Midbrain (tissue), 1 donor: ENCODE measurements at places on chromosomes 16 and 17.
A peak's percentile ranks its signal among the peaks of the same experiment; 100 is the strongest.

GRCh38 chr17:44940317-44940716 lies 7.3 kb downstream of the KIF18B start:
- DNase-seq: no peak

- no peak for DNase-seq
These were observed 17.0 kb upstream of the RAB11FIP4 start for GRCh38 chr17:31374503-31374902.

DNA sequence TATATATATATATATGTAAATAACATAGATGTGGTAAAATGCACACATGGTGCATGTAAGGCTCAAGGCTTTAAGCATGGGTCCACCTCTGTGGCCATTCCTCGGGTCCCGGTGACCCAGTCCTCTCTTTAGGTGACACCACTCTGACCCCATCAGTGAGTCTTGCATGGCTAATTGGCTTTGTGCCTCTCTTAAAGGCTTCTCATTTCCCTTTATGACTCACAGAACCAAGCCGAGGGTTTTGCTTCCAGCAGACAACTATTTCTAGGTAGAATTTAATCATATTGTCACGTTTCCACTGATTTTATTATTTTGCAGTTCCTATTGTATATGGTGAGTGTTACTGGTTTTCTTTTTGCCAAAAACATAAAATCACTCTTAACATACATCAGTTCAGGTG lies 59.7 kb downstream of the PLCG2 start:
- no peak for DNase-seq

DNA sequence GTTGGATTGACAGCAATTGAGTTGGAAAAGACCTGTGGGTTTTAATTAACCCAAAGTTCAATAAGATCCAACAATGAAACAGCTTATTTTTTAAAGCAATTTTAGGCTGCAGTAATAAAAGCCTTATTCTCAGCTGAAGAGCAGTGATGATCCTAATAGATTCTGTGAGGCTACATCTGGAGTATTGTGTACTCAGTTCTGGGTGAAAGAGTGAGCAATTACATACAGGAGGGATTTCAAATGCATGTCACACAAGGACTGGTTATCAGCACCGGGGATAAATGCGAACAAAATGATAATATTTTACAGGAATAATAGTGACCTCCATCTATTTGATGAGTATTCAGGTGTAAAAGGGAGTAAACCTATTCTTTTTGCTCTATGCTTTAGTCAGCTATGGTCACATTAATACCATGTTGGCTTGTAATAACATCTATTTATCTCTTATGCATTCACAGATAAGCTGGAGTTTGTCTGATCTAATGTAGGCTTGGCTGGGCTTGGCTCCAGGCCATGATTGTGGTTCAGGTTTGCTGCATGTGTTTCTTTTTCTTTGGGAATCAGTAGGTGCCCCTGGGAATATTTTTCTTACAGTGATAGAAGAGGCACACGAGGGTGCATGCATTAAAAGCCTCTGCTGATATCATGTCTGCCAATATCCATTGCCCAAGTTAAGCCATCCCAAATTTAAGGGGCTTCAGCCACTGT lies 22.2 kb upstream of the TOX3 start:
- no peak for DNase-seq

GRCh38 chr17:31494259-31495021 lies 103.0 kb downstream of the RAB11FIP4 start:
- no peak for DNase-seq

- DNase-seq: no peak
These were observed 30.3 kb upstream of the ZNF750 start for GRCh38 chr17:82870091-82870491.

GRCh38 chr17:6254036-6254435 lies 180.9 kb downstream of the AIPL1 start:
- DNase-seq: no peak

GRCh38 chr16:12211870-12212690 lies 235.5 kb downstream of the SNX29 start:
- DNase-seq: no peak

- no peak for DNase-seq
These were observed 55.0 kb downstream of the STX8 start for GRCh38 chr17:9520649-9521048.

GRCh38 chr17:74394977-74395376 lies 27.7 kb downstream of the GPR142 start:
- DNase-seq: no peak

- no peak for DNase-seq
These were observed 26.0 kb downstream of the PLD6 start for GRCh38 chr17:17180141-17180603.

DNA sequence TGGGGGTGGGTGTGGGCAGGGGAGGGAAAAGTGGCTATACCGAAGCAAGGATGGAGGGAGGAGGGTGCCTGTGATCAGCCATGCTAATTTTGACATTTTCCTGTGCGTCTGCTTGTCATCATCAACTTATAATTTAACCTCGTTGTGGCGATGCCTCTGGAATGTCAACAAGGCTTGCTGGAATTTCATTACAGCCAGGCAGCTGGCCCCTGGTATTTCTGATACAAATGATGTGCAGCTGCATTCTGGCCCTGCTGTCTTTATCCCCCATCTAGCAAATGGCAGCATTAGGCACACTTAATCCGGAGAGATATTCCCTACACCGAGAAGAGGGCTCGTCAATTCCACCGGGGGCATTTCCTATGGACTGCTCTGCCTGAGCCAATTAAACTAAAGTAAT lies 278.3 kb upstream of the CCL2 start:
- no peak for DNase-seq

DNA sequence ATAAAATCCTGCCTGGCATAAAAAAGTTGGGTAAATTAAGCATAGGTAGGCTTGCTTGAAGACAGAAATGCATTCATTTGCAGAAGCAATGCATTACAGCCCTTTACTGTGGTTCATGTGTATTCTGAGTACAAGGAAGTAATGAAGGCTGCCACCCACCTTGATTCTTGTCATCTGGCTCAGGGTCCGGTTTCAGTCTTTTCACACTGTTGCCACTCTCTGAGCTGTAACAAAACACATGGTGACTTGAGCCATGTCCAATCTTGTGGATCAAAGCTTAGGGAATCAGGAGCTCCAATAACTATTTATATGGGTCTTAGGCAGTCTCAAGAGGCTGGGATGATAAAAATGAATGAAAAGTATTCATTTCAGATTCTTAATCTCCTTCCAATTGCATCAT lies 22.0 kb downstream of the PSME3IP1 start:
- no peak for DNase-seq

DNA sequence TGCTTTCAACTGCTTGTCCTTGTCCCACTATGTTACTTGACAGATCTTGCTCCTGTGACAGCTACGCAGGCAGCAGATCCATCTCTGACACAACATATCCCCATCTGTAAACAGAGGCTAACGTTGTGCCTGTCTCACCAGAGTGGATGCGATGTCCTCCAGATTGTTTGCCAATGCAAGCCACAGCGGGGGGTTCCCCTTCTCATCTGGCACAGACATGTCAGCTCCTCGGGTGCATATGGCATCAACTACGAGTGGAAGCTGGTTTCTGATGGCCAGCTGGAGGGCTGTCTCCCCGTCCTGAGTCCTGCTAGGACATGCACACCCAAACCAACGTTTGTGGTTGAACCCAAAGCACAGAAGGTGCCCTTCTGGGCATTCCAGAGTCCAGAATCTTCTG lies 39.0 kb downstream of the CYB5D2 start:
- DNase-seq: no peak

- no peak for DNase-seq
These were observed 5.4 kb downstream of the HIC1 start for GRCh38 chr17:2060385-2060658.

DNA sequence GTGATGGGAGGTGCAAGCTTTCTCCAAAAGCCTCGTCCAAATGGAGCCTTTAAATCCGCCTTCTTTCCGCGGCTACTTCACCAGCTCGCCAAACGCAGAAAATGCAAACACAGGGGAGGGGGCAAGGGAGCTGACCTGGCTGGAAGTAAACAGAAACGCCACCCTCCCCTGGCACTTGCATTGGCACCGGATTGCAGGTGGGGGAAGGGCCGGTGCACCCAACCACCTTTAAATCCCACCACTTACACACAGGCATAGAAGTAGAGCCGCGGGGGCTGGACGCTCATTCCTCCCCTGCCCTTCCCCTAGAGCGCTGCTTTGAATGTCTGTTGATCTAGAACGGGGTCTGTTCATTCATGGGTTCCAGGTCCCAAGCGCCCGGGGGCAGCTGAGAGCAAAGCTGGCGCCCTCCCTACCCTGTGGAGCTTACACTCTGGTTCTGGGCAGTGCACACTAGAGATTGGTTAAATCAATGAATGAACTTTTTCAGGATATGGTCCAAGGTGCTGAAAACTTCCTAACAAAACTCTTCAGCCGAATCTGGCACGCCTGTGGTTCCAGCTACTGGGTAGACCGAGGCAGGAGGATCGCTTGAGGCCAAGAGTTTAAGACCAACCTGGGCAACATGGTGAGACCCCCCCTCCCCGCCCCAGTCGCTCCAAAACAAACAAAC lies 920 bp upstream of the ZCCHC14 start:
- no peak for DNase-seq

- no peak for DNase-seq
These were observed 9.5 kb downstream of the ADGRG1 start for GRCh38 chr16:57637965-57638364.

DNA sequence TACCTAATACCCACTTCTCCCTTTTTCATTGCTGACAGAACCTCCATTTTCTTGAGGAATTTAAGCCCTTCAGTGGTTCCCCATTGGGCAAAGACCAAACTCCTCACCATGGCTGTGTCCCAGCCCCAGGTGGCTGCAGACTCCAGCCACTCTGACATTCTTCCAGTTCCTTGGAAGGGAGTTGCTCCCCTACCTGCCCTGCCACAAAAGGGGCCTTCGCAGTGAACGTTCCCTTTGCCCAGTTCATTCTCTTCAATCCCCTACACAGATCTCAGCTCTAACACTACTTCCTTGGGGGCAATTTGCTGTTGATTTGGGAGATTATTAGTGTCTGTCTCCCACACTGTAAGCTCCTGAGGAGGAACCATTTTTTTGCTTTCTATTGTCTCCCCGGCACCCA lies 3.2 kb upstream of the AKTIP start:
- DNase-seq: no peak

DNA sequence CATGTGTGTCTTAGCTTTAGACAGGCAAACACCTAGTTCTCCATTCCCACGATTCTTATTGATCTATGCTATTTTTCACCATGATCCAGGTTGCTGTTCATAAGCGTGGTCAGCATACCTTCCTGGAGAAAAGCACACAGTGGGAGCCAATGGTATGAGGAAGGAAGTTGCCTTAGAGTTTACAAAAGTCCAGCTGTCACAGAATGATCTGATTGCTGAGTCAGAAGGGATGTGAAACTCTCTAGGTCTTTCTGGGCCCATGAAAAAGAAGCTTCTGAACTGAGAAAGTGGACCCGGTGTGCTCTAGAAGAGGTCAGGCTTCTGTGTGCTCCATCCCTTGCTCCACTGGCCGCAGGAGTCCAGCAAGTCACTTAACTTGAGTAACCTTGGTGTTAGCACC lies 71.0 kb upstream of the CCL1 start:
- peak; percentile 11 for DNase-seq

DNA sequence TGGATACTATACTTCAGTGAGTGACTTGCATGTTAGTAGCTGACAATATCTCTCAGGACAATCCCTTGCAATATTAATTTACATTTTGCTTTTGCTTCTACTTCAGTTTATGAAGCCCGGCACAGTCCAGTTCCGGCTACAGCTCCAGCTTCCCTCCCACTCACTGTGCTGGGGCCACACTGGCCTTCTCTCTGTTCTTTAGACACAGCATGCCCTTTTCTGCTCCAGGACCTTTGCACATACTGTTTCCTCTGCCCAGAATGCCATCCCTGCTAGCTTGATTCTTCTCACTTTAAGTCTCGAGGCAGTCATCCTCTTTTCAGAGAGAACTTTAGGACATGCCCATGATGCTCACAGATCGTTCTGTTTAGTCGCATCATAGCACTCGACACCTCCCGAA lies 25.5 kb upstream of the LRRC75A start:
- DNase-seq: no peak
